ENCODE measurements at places on chromosomes 6 and 20.

- DNase-seq, result no peak
These were observed 159.1 kb downstream of the TFAP2C start for GRCh38 chr20:56788041-56788670.

DNA sequence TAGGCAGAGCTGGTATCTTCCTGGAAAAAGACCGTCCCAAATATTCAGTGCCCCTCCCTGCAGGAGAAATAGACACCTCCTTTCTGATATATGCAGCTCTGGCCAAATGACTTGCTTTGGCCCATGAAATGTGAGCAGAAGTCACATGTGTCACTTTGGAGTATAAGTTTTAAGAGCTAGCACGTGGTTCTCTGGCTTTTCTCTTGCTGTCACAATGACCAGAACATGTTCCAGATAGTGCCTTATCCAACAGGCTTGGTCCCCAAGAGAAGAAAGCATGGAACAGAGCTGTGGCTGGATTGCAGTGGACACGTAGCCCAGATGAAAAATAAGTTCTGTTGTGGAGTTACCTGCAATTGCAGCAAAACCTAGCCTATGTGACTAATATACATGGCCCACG lies 40.4 kb downstream of the UNC5CL start:
- no peak for DNase-seq

DNA sequence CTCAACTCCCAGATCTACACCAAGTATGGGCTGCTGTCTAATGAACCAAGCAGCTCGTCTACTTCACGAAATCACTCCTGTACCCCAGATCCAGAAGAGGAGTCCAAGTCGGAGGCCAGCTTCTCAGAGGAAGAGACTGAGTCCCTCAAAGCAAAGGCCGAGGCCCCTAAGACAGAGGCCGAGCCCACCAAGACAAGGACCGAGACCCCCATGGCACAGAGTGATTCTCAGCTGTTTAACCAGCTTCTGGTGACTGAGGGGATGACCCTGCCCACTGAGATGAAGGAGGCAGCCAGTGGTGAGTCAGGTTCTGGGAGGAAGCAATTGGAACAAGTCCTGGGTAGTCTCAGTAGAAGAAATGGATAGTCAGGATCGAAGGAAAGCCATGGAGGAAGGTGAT lies 5.8 kb downstream of the CUL9 start:
- DNase-seq, result no peak

GRCh38 chr20:36153736-36154699 lies 522 bp upstream of the EPB41L1 start:
- DNase-seq, result peak; percentile 13

- DNase-seq, result no peak
These were observed 4.4 kb upstream of the NEDD9 start for GRCh38 chr6:11236915-11237314.

DNA sequence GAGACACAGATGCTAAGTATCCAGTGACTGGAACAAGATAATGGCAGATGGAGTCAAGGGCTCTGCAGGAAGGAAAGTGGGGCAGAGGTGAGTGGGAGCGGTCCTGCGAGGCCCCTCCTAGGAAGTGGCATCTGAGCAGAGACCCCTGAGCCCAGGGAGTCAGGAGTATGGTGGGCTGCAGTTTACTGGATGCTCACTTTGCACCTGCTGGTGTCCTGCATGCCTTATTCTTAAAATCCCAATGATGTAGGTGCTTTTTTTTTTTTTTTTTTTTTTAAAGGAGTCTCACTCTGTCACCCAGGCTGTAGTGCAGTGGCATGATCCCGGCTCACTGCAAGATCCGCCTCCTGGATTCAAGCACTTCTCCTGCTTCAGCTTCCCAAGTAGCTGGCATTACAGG lies 5.6 kb downstream of the CEBPB start:
- DNase-seq, result no peak

DNA sequence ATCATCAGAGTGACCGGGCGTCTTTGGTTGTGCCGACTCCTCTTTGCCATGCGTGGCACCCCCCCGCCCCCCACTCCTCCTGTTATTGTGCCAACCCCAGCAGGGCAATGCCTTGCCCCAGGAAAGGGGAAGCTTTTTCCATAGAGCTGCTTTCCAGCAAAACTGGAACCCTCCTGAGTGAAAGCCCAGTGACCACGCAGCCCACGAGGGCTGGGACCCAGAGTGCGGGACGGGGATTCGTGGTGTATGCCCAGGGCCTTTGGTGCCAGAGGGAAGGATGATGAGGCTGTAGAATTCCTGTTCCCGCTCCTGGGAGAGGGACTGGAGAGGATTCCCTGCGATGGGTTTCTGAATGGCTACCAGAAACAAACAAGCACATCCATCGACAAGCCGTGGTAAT lies 116.8 kb upstream of the BACH2 start:
- no peak for DNase-seq

- no peak for DNase-seq
These were observed 88.0 kb upstream of the RPS6KA2 start for GRCh38 chr6:166715065-166715464.

- peak; percentile 61 for DNase-seq
These were observed 56.5 kb downstream of the CD40 start for GRCh38 chr20:46174469-46175126.

DNA sequence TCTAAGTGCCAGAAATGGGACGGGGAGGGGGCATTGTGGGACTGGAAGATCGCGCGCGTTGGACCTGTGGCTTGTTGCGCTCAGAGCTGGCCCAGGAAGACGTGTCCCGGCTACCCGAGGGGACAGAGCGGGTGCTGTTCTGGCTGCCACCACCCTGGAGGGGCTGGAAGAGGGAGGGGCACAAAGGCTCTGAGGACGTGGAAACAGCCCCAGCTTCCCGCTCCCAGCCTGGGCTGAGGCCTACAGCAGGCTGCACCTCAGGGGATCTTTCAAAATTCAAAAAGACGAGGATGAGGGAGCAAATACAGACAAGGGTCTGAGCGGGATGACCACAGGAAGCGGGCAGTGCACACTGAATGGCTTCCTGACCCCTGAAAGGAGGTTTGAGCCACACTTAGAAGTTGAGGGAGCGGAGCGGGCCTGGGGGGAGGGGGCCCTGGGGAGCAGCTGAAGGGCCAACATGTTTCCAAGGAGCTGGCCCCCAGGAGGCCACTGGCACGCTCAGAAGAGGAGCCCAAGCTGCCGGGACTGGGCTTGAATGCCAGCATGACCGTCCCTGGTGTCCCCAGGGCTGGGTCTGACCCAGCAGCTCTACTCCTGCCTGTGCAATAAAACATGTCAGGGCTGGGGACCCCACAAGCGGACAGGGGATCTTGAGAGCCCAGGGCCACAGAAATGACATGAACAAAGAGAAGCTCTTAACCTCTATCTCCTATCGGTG lies 1.3 kb downstream of the OXT start:
- no peak for DNase-seq

DNA sequence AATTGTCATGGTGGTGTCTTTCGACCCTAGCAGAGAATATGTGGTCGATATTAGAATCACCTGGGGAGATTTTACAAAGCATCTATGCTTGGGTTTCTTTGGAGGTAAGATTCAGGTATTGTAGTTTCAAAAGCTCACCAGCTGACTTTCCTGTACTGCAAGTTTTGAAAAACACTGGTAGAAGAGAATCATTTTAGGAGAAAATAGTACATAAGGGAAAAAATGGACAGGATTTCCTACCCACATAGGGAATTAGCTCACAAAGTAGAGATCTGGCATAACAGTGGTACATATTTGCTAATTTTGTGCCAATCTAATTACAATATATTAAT lies 27.4 kb upstream of the ABT1 start:
- DNase-seq, result no peak

- no peak for DNase-seq
These were observed 20.3 kb downstream of the TRAF3IP2 start for GRCh38 chr6:111585241-111585973.

- no peak for DNase-seq
These were observed 302.2 kb upstream of the EPHA7 start for GRCh38 chr6:93721386-93722048.

- DNase-seq, result no peak
These were observed 54.7 kb downstream of the FGD2 start for GRCh38 chr6:37060195-37060559.

All from stimulated activated CD8-positive, alpha-beta memory T cell treated with anti-CD3 and anti-CD28 coated beads, Interleukin-2, amount 100 ng/mL, for 48 hours (primary cell).